ENCODE measurements at places on chromosomes 16 and 17.

DNA sequence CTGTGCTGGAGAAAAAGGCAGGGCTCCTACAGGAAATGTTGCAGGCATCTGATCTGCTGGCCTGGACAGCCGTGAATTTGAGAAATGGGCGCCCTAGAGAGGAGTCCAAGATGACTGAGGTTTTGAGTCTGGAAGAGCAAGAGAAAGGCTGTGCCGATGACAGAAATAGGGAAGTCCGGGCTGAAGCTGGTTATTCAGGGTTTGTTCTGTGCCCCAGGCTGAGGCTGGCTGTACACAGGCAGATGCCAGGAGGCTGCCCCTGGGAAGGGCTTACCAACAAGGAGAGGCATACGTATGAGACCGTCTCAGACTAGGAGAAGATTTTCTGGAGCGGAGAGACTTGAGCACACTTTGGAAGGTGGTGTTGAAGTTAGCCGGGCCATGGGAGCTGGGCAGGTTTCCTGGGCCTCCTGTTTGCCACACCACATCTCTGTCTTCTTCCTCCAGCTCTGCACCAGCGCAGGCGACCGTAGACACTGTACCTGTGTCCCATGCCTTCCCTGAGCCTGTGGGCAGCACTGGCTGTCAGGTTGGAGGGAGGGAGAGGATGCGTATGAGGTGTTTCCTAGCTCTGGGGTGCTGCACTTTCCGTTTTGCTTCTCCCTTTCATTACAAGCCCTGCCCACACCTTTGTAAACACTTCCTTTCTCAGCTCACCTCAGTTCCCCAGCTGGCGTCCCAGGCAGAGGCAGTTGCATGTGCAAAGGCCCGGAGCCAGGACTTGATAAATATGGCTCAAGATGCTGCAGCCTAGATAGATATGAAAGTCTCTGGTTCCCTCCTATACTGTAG lies 80.8 kb downstream of the SPECC1 start:
- no peak for DNase-seq

DNA sequence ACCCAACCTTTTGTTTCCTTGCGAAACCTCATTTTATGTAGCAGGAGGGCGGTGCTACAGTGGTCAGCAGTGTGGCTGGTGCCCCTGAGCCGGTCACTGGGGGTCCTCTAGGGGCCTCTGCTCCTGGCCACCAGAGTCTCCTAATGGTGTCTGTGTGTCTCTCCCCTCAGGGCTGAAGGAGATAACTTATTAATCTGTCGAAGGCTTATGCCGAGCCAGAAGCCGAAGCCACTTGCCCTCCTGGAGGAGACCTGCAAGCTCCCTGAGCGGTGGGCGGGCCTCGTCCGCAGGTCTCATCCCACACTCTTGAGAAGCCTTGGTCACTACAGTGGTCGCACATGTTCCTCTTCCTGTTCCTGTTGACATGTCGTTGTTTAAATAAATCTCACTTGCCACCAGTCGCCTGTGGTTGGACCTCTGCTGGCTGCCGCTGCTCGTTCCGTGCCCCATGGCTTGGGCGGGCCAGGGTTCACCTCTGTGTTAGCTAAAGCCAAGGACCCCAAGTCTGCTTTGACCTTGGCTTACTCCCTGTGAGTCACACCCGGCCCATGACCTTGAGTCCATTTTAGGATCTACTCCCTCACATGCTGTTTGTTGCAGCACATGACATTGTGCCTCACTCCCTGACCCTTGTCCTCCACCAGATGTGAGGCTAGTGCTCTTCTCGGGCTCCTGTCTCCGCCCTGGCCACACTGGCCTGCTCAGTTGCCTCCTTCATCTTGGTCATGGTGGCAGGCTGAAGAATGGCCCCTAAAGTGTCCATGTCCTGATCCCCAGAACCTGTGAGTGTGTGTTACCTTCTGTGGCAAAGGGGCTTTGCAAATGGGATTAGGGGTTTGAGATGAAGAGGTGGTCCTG lies 38.7 kb upstream of the AQP8 start:
- peak; percentile 47 for DNase-seq

GRCh38 chr16:68446681-68447652 lies 1.3 kb downstream of the SMPD3 start:
- DNase-seq: no peak

GRCh38 chr16:84766978-84767773 lies 52.6 kb upstream of the CRISPLD2 start:
- DNase-seq: no peak

- DNase-seq: no peak
These were observed 5.7 kb downstream of the DHRS7B start for GRCh38 chr17:21132428-21132827.

DNA sequence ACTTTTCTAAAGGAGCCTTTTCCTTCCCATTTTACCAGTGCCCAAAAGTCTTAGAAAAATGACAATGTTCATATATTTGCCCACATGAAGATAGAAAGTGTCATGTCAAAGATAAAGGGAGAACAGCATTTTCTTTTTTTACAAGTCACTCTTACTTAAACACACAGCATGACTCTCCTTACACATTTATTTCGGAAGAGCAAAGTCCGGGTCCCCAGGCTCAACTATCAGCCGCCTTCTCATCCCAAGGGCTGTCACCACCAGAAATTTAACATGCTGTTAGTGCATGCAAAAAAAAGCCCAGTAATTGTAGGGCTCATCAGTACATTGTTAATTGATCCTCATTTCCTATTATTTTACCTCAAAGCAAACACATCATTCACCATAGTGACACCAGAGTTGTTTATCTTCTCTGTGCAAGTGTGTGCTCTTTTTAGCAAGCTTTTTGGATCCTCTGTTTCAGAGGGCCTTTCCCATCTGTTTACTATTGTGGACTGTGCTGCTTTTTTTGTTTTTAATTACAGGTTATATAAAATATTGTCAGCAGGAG lies 560.3 kb downstream of the WWOX start:
- DNase-seq: no peak

DNA sequence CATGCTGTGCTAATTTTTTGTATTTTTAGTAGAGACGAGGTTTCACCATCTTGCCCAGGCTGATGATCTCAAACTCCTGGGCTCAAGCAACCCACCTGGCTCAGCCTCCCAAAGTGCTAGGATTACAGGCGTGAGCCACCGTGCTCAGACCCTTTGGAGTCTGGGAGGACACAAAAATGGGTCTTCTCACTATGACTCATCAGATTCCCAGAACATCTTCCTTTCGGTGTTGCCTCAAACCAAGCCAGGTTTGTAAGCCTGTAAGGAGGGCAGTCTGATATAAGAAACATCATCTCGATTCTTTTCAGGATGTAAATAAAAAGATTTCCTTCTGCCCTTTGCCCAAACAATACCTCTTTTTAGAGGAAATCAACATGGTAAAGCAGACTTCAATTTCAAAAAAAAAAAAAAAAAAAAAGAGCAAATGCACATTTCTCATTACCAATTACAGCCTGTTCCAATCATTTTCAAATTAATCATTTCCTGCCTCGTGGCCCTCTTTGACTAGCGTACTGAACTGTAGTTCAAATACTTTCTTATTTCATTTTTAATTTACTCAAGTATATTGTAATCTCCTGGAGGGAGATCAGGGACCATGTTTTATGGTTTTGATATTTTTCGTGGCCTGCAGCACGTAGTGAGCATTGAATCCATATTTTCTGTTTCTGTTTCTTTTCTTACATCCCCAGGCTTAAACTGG lies 409.6 kb downstream of the GRIN2A start:
- DNase-seq: no peak

GRCh38 chr17:8244768-8245167 lies 3.1 kb downstream of the CTC1 start:
- DNase-seq: no peak
